Endothelial cell (in vitro differentiated cells): ENCODE measurements at places on chromosomes 2 and 18.

DNA sequence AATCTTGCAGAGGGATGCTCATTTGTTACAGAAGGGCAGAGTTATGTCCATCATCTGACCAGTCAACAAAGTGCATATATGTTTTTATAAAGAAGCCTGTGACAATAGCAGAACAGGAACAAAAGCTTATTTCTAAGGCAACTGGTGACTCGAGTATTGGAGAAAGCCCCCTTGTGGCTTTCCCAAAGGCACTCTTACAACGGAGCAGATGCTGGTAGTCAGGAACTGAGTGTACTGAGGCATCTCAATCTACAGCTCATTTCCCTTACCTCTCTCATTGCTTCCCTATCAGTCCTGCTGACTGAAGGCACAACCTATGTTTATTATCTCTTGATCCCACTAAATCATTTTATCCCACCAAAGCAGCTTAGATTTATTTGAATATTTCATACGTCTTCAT, 557.1 kb upstream of the CHAC2 start:
- DNase-seq, result no peak

GRCh38 chr18:26655525-26656430, 107.4 kb upstream of the KCTD1 start:
- DNase-seq, result peak; percentile 58

DNA sequence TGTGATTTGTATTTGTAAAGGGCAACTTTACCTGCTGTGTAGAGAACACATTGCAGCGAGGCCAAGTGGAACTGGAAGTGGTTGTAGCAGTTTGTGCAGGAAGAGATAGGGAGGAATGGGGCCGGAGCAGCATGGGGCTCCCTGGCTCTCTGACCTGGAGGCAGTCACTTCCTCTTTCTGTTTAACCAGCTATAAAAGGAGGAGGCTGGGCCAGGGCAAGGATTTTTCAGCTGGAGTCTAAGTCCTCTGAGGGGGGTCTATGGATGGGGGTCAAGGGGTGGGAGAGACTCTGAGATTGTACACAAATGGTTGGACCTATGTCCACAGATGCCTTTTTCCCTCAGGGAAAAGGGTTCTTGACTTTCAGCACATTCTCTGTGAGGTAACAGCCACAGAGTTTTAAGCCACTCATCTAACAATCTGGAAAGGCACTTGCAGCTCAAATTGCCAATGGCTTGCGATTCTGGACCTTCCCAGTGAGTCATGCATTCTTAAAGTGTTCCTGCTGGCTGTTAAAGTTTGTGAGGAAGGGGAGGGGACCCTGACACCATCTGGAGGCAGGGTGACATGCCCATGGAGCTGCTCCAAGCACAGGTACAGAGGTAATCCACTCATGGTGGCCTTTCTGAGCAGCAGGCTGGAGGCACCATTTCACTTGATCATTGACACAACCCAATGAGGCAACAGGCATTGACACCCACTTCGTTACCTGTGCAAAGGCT, 347.0 kb downstream of the CYRIA start:
- no peak for DNase-seq

GRCh38 chr18:58297198-58297597, 253.2 kb downstream of the NEDD4L start:
- DNase-seq, result no peak

DNA sequence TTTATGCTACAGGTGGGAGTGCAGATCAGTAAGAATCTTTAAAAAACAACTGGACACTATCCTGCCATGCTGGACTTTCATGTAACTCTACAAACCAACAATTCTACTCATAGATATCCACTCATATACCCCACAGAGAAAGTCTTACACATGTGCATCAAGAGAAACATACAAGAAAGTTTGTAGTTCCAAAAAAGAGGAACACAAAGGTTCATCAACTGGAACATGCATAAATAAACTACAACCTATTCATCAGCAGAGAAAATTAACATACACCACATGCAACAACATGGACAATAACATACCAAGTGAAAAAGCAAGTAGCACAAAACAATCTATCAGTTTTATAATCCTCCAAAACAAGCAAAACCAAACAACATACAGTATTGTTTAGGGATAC, 17.0 kb downstream of the TCF4 start:
- no peak for DNase-seq
